ENCODE measurements at places on chromosomes 13 and 19.

DNA sequence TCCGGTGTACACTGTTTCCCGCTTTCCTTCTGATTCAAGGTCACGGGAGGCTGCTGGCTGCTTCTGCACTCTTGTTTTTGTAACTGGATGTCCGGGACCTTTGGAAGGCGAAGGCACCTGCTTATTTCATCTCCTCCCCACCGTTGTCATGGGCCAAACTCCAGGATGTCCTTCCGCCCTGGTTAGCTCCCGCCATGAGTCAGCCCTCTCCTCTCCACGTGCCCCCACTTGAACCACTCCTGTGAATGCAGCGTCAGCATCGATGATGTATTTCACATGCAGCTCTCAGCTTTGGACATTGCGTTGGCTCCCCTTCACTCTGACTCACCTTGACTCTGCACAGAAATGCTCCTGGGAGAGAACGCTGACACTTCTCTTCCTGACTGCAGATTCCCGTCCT lies 5.5 kb upstream of the GALP start:
- H3K27ac ChIP-seq, result no peak overlapping the region
- H3K36me3 ChIP-seq, result no peaks in the 10 kb centered on the region
- no peak overlapping the region for H3K4me3 ChIP-seq
- H3K27me3 ChIP-seq, result peaks cover 4% of the 10 kb centered on the region
- peaks cover 3% of the 10 kb centered on the region for H3K4me1 ChIP-seq
- no peak for DNase-seq

GRCh38 chr13:51997641-51998330 lies 13.5 kb downstream of the ATP7B start:
- DNase-seq, result no peak
- H3K27me3 ChIP-seq, result peaks cover 10% of the 10 kb centered on the region
- no peak overlapping the region for H3K27ac ChIP-seq
- H3K4me1 ChIP-seq, result no peaks in the 10 kb centered on the region
- H3K4me3 ChIP-seq, result no peak overlapping the region
- no peaks in the 10 kb centered on the region for H3K36me3 ChIP-seq

DNA sequence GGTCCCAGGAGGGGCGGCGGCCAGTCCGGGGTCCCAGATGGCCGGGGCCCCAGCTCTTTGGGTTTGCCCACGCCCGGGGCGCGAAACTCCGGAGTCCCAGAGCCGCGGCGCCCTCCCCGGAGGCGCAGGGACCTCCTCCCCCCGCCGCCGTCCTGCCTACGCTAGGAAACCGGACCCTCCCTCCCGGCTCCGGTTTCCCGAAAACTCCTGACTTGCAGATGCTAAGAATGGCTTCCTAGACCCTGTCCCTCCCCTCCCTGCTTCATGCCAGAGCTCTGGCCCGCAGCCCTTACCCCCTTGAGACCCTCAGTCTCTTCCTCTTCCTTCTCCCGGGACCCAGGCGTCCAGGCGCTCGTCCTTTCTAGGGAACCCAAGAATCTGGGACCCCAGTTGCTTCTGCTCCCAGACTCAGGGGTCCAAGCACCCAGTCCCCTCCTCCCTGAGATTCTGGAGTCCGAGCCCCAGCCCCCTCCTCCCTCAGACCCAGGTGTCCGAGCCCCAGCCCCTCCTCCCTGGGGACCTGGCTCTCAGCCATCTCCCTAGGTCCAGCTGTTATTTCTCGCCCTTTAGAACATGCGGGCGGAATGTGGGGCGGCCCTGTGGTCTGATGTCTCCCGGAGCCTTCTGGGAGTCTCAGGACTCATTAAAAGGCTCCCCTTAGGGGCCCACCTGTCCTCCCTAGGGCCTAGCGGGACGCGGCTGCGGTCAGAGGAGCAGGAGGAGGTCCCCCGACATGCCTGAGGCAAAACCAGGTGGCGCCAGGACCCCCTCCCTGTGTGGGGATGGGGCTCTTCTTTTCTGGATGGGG lies at the start of gene MYBPC2:
Gene MYBPC2, plus strand, starts transcription at position 672 of the 808 bp plus-strand sequence. Its CDS starts 62 bp downstream, at position 734.
- peaks cover 19% of the 10 kb centered on the region for H3K27me3 ChIP-seq
- peak within 1 kb of the TSS; percentile 77 for H3K4me3 ChIP-seq
- peaks cover 11% of the 10 kb centered on the region for H3K4me1 ChIP-seq
- no peak for DNase-seq
- no peaks in the 10 kb centered on the region for H3K36me3 ChIP-seq

DNA sequence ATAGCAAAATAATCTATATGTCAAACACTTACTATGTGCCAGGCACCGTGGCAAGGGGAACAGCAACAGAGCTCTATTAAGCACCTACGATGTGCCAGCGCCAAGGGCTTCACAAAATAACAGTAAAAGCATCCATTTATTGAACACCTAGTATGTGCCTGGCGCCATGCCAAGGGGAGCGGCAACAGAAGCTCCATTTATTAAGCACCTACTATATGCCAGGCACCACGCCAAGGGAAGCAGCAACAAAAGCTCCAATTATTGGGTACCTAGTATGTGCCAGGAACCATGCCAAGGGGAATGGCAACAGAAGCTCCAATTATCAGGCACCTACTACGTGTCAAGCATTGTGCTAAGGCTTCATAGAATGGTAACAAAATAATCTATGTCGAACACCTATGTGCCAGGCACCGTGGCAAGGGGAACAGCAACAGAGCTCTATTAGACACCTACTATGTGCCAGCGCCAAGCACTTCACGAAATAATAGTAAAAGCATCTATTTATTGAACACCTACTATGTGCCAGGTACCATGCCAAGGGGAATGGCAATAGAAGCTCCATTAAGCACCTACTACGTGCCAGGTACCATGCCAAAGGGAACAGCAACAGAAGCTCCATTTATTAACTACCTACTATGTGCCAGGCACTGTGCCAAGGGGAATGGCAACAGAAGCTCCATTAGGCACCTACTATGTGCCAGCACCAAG lies 107.7 kb downstream of the PTPRS start:
- H3K27ac ChIP-seq, result no peak overlapping the region
- no peak overlapping the region for H3K4me3 ChIP-seq
- H3K36me3 ChIP-seq, result no peaks in the 10 kb centered on the region
- H3K27me3 ChIP-seq, result peaks cover 12% of the 10 kb centered on the region

GRCh38 chr19:29528946-29529645 lies 3.3 kb downstream of the VSTM2B start:
- DNase-seq, result no peak
- H3K27ac ChIP-seq, result no peak overlapping the region
- no peaks in the 10 kb centered on the region for H3K36me3 ChIP-seq
- peaks cover 65% of the 10 kb centered on the region for H3K27me3 ChIP-seq

DNA sequence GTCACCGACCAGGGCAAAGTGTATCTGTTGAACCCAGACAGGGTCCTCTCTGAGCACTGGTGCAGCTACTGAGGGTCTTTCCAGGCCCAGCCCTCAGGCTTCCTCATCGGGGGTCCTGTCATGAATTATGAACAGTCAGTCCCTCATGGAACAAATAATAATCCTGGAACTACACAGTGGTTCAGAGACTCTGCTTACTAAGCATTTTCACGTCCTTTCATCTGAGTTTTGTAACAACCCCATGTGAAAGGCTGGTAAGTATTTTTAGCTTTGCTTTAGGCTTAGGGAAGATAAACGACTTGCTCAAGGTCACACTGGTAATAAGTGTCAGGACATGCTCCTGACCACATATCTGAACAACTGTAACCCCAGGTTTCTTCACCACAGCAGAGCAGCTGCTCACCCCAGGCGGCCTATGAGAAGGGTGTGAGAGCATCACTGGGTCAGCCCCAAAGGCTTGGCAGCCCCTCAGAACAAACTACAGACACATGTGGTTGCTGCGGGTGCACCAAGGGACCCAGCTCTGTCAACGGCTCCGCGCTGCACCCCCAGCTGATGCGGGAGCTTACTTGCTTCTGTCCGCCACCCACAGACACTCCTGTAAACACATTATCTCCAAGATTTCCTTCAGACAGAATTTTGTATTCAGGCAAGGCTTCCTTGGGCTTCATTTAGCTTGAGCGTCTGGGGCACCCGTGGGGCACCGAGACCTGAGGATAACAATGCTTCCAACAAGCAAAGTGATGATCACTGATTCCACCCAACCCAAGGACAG lies 19.4 kb upstream of the GSX1 start:
- peaks cover 20% of the 10 kb centered on the region for H3K27me3 ChIP-seq
- H3K36me3 ChIP-seq, result no peaks in the 10 kb centered on the region
- DNase-seq, result no peak

GRCh38 chr19:31535691-31536460 lies 186.6 kb upstream of the TSHZ3 start:
- DNase-seq, result no peak
- H3K4me3 ChIP-seq, result no peak overlapping the region
- no peaks in the 10 kb centered on the region for H3K4me1 ChIP-seq

- H3K4me1 ChIP-seq, result peaks cover 20% of the 10 kb centered on the region
- no peak for DNase-seq
- no peak overlapping the region for H3K4me3 ChIP-seq
- H3K36me3 ChIP-seq, result peaks cover 15% of the 10 kb centered on the region
Measured at GRCh38 chr13:114039471-114040141, 65.7 kb upstream of the C13orf46 start.
